CD4-positive, alpha-beta T cell treated with Interleukin-4 for 1 hour (primary cell): ENCODE measurements at places on chromosomes 3 and 15.

DNA sequence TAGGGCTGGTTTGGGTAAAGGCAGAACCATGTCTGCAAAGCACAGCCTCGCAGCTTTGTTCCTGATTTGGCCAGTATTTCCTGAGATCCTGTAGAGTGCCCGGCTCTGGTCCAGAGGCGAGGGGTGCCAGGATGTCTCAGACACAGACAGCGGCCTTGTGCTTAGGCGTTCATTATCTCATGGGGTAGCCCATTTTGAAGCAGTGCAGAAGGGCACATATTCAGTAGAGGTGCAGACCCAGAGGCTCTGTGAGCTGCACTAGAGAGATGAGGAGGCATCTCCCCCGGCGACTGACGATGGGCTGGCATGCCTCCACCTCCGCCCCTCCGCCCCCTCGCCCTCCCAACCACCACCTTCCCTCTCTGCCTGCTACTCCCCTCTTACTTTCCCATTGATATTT, 170.3 kb downstream of the CHDH start:
- no peak for DNase-seq

DNA sequence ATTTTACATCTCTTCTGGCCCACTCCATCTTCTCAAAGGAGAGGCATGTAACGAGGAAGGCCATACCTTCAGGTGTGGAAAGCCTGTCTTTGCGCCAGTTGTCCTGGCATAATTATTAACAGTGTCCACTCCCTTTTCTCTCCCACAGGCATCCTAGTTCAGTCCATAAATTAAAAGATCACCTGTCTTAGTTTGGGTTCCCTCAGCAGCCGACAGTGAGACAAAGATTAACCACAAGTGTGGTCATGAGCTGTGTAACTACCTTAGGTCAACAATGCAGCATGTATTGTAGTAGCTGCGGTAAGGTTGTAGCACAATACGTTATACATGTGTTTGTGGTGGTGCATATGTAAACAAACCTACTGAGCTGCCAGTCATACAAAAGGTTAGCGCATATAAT, 103.3 kb upstream of the GALNT15 start:
- no peak for DNase-seq

- DNase-seq: peak; percentile 60
Observed at GRCh38 chr15:76994971-76995945, at the start of gene PSTPIP1. Gene PSTPIP1, plus strand, starts transcription at chr15:76995126. Its CDS starts 448 bp downstream, at chr15:76995574.

DNA sequence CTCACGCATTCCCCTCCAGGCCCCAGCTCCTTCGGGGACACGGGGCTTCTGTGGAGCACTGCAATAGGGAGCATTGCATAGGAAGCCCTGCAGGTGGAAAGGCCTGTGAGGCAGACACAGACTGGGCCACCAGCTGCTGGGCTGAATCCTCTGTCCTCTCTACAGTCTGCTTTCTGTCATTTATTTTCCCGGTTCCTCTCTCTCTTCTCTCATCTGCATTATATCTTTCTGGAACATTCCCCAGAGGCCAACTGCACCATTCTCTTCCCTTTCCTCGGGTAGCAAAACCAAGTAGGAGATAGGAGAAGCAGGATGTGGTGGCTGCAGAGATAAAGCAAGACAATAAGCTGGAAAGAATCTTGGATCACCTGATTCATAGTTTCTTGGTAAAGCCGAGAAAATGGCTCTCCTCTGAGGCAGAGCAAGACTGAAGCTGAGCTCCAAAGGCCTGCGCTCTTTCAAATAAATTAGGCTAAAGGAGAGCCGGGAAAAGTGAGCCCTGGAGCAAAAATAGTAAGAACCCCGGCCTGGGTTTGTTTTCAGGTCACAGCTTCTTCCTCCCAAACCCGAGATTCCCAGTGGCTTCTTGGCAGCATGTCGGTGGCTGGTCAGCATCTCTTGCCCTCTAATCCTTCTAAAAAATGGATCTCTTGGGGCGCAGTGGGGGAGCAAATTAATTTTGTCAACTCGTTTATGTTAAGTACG, 5.3 kb downstream of the TM4SF4 start:
- DNase-seq: no peak

DNA sequence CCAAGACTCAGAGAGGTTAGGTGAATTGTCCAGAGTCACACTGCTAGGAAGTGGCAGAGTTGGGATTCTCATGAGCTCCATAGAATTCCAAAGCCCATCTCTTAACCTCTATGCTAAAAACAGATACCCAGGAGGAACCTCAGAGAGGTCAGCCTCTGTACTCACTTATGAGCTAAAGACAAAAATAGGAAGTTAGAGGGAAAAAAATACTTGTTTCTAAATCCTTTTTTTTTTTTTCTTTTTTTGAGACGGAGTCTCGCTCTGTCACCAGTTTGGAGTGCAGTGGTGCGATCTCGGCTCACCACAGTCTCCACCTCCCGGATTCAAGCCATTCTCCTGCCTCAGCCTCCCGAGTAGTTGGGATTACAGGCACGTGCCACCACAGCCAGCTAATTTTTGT, 31.4 kb downstream of the FSD2 start:
- no peak for DNase-seq

- no peak for DNase-seq
Observed at GRCh38 chr3:66038726-66039589, at the start of gene MAGI1. Gene MAGI1, minus strand, starts transcription at chr3:66038918. Its CDS starts 610 bp downstream, at chr3:66038308.

GRCh38 chr15:56943403-56943802, 25.0 kb downstream of the TCF12 start:
- no peak for DNase-seq

GRCh38 chr3:31979001-31979697, 1.9 kb downstream of the OSBPL10 start:
- no peak for DNase-seq

- DNase-seq: no peak
Observed at GRCh38 chr3:21390136-21390535, 360.9 kb downstream of the ZNF385D start.

DNA sequence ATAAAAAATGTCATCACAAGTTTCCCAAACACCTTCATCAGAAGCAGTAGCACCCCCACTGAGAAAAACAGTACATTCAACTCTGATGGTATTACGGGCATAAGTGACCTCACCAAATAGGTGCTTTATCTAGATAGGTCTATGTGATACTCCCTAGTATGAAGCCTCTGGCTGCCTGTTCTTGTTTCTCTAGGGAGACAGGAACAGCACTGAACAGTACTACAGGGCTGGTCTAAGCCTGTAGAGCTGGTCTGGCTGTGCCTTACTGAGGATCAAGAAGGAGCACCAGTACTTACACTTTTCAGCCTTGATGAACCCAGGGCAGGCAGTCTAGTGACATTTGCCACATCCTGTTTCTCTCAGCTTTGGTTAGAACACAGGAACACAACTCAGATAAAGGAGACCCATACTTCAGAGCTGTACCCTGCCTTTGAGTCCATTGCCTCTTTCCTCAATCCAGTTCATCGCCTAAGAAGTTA, 35.9 kb downstream of the OXNAD1 start:
- DNase-seq: peak; percentile 78

DNA sequence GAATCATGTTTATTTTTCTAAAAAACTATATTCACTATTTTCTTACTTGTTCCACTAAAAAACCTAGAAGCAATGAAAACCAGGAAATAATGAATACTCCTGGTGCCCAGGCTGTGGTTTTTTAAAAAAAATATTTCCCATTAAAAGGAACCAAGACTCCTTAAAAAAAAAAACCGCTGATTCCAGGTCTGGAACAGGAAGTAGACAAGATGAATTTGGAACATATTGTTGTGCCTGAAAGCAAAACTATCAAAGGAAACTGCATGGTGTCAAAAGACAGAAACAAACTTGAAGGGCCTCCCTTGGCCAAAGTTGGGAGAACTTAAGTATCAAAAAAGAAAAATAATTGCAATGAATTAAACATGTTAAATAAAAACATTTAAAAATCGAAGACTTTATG, 245.3 kb upstream of the P2RY1 start:
- no peak for DNase-seq

- no peak for DNase-seq
Observed at GRCh38 chr3:190192087-190192486, 71.4 kb upstream of the P3H2 start.

GRCh38 chr3:43455233-43455632, 166.6 kb downstream of the ANO10 start:
- DNase-seq: no peak

GRCh38 chr3:149004622-149005021, 13.3 kb downstream of the GYG1 start:
- DNase-seq: no peak

DNA sequence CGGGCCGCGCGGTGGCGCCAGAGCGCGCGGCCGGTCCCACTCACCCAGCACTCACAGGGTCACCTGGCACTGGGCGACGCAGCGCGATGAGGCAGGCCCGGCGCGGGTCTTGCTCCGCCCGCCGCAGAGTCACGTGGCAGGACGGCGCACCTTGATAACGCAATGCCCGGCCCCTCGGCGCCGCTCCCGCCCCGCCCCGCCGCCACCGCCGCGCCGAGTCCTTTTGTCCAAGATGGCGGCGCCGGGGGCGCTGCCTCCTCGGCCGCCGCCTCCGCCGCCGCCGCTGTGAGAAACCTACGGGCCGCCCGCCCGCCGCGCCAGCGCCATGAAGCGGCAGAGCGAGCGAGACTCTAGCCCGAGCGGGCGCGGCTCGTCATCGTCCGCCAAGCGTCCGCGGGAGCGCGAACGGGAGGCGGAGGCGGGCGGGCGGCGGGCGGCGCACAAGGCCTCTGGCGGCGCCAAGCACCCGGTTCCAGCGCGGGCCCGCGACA, at the start of gene RBM15B:
Gene RBM15B (plus strand): TSS at position 211 of the 491 bp plus-strand sequence. CDS start 115 bp downstream, at position 326.
- DNase-seq: peak; percentile 97

DNA sequence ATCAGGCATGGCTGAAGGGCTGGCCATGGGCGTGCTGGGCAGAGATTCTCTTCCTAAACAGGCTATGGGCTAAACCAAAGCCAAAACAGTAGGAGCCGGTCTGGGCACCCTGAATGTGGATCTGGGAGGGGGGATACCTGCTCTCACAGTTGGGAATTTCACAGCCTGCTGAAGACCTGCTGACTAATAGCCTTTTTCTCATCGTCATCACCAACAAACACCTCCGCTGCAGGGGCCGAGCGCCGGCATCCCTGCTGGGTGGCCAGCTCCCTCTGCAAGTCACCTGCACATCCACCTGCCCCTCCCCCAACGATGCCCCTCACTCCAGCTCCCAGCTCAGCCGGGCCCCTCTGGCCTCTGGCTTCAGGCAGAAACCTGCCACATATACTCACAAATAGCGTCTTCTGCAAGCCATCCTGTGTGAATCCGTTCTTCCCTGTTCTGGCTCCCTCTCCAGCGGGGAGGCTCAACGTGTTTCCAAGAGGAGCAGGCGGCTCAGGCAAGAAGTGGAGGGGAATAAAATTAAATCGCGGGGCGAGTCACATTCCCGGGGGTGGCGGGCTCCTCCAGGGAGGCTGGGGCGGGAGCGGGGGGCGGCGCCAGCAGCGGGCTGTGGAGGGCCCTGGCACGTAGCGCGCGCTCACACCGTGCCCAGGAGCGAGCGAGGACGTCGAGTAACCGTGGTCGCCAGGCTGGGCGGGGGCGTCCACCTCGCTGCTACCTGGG, 466 bp downstream of the IQSEC1 start:
- no peak for DNase-seq

DNA sequence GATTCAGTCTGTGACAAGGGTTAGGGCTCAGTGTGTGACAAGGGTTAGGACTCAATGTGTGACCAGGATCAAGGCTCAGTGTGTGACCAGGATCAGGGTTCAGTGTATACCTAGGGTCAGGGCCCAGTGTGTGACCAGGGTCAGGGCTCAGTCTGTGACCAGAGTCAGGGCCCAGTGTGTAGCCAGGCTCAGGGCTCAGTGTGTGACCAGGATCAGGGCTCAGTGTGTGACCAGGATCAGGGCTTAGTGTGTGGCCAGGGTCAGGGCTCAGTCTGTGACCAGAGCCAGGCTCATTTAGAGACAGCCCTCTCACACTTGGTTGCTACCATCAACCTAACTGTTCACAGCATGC, 24.2 kb downstream of the LOXL1 start:
- no peak for DNase-seq

GRCh38 chr15:81126892-81127291, 7.2 kb upstream of the CFAP161 start:
- DNase-seq: no peak

DNA sequence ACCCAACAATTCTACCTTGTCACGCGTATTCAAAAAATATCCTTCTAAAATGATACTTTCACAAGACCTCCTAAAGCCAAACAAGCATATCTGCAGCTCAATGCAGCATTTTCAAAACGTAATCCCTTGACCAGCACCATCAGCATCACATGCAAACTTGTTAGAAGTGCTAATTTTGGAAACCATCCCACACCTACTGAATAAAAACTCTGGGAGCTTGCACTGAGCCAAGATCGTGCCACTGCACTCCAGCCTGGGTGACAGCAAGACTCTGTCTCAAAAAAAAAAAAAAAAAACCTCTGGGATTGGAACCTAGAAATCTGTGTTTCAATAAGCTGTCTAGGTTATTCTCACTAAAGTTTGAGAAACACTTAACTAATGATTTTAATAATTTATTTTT, 223.3 kb upstream of the CCDC54 start:
- no peak for DNase-seq

- DNase-seq: no peak
Observed at GRCh38 chr3:47265725-47266428, 16.7 kb downstream of the KIF9 start.

DNA sequence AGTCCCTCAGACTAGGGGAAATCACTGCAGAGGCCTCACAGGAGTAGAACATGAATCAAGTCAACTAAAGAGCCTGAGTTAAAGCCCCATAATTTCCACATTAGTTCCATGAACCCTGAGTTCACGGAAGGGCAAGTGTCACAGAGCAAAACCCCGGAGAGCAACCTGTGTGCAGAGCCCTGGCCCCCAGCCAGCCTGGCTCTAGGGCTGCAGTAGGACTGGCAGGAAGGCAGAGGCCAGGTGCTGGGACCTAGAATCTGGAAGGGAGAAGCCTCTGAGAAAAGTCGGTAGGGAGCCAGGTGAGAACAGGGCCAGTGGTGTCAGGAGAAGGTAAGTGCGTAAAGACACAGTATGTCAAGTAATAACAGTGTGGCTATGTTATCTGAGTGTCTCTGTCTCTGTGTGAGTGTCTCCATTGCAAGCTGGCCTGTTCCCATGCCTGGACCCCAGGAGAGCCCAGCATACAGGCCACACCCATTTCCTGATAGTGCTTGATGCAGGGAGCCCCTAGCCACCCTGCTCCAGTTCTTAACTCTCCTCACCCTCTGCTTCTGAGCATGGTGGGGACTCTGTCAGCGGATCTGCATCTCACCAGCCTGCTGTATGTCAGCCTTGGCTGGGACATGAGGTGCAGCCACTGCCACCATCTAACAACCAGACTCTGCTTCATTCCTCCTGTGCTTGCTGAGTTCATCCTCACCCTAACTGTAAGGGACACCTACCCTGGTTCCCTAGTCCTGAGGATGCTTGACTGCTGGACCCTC, 11.3 kb upstream of the MANF start:
- no peak for DNase-seq

DNA sequence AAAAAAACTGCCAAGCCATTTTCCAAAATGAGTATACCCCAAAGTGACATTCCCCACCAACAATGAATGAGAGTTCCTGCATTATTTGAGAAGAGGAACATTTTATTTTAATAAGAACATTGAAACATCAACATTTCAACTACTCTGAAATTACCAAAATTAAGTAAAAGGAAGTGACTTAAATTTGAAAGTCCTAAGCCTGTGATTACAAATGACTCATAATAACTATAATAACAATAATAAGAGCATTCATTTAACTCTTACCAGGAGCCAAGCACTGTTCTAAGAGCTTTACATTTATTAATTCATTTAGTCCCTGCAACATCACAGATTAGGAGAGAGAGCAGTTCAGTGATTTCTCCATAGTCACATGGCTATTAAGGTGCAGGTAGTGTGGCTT, 32.4 kb downstream of the LRRC28 start:
- no peak for DNase-seq
